Activated T-cell treated with anti-CD3 and anti-CD28 coated beads for 24 hours (primary cell): ENCODE measurements at places on chromosomes 11 and 22.

DNA sequence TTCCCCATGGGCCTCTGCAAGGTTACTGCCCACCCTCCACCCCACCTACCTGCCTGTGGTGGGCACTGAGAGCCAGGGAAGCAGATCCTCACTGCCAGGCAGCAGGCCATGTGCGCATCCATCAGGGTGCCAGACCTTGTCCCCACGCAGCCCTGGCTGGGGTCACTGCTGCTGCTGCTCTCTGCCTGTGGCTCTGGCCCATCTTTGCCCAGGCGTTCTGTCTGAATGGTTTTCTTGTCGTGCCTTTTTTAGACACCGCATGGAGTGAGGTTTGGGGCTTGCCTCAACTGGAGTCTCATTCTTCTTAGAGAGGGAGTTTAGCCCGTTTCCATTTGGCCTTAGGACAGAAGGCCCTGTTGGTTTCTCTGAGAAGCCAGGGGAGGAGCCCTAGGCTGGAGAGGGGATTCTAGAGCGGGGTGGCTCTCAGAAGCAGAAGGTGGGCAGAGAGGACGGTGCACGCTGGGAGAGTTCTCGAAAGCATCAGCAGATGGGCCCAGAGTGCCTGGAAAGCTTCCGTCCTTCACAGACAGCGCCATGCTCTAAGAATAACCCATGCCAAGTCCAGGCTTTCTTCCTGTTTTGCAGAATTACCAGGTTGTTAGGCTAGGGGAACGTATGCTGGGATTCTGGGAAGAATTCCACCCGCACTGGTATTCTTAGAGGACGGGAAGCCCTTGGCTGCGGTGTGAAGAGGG is 8.1 kb downstream of the TANGO2 start:
- DNase-seq: no peak

DNA sequence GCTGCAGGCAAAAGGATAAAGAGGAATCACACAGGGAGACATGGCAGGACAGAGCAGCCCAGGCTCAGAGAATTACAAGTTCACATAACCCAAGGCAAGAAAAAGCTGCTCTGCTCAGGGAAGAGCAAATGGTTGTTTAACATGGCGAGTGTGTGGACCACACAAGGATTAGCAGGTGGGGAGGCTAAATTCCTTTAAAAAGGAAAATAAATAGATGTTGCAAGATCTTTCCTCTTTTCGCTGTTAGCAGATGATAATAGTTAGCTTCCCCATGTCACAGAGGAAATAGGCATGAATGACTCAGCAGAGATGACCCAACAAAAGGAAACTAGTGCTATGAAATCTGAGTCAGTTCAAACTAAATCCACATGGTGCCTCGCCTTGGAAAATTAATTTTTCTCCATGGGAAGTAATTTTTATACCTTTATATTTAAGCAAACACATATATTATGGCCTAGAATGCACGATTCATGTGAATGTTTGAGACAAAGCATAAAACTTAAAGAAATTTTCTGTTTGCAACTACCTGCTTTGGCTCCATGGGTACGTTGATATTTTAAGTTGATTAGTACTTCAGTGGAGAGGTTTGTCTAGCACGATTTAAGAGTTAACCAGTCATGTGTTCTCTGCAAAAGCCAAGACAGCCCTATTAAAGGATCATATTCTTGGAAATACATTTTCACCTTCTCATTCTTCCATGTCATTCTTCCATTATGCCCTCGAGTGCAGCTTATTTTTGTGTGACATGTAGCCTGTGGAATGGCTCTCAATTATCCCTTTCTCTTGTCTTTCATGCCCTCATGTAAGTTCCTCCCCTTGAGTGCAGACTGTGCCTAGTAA is 38.5 kb upstream of the FJX1 start:
- DNase-seq: no peak

GRCh38 chr11:118108513-118108912 is 21.8 kb upstream of the SMIM35 start:
- DNase-seq: no peak

DNA sequence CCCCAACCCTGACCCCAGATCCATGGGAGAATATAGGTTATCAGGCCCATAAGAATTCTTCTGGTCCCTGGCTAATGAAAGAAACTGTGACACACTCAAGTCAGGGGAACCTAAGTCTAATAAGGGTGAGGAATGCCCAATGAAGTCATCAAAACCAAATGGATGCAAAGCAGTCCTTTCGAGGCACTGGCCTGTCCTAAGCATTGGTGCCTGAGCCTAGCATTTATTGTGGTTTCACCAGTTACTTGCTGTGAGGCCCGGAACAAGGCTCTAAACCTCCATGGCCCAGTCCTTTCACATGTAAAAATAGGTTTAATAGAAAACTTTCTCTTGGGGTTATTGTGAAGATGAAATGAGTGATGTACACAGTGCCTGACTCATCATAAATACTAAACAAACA is 712.6 kb downstream of the DLG2 start:
- no peak for DNase-seq

GRCh38 chr22:50060441-50061140 is 2.5 kb upstream of the TTLL8 start:
- no peak for DNase-seq

GRCh38 chr11:105696000-105696399 is 86.1 kb downstream of the GRIA4 start:
- no peak for DNase-seq

- no peak for DNase-seq
Measured at GRCh38 chr11:57604296-57605027, 7.0 kb downstream of the SERPING1 start.
